Skeletal muscle tissue (tissue), 5 donors: ENCODE measurements at places on chromosomes 1 and 21. TPM values are rescaled to one million over a fixed set of nuclear protein-coding genes. Genes with fewer than 3 reads are reported as not detected.

Gene LCE1F
- not detected for total RNA-seq

Gene ATF6
- 14.6 TPM for total RNA-seq

Gene NEXN
- total RNA-seq: 24.5 TPM

Gene ASCL5
- total RNA-seq: not detected

Gene FOXD2
- under 0.01 TPM for total RNA-seq

Gene PARK7
- 261 TPM for total RNA-seq

Gene MXRA8
- total RNA-seq: 60.0 TPM

Gene CD1B
- not detected for total RNA-seq

Gene RAB42
- total RNA-seq: 5.7 TPM

Gene PRDM16
- total RNA-seq: 4.7 TPM

Gene CHIA
- total RNA-seq: not detected

Gene MAB21L3
- total RNA-seq: not detected

Gene LY9
- not detected for total RNA-seq

Gene AQP10
- not detected for total RNA-seq

Gene ANGPTL3
- total RNA-seq: not detected

Gene LRRC38
- 10.4 TPM for total RNA-seq

Gene ANGPTL7
- total RNA-seq: 5.2 TPM

Gene ALG6
- 43.3 TPM for total RNA-seq

Gene NECTIN4
- not detected for total RNA-seq

Gene PLCH2
- under 0.01 TPM for total RNA-seq

Gene SPOCD1
- not detected for total RNA-seq

Gene POU2F1
- 11.5 TPM for total RNA-seq

Gene COG2
- total RNA-seq: 40.2 TPM

Gene SHISA4
- 50.1 TPM for total RNA-seq

Gene GPATCH3
- total RNA-seq: 15.7 TPM

Gene FMN2
- 2.1 TPM for total RNA-seq

Gene SLC9C2
- total RNA-seq: under 0.01 TPM

Gene OR2T35
- total RNA-seq: not detected

Gene KRTAP21-2
- not detected for total RNA-seq

Gene MANEAL
- total RNA-seq: 2.1 TPM

Gene GBP1
- 14.6 TPM for total RNA-seq

Gene IL20
- not detected for total RNA-seq

Gene ELAVL4
- total RNA-seq: under 0.01 TPM

Gene PLEKHA6
- 1.0 TPM for total RNA-seq

Gene UBL4B
- not detected for total RNA-seq

Gene XCL1
- not detected for total RNA-seq

Gene PCAT6
- not detected for total RNA-seq

Gene SLC45A1
- total RNA-seq: under 0.01 TPM

Gene SPRR2B
- not detected for total RNA-seq

Gene OR2L5
- not detected for total RNA-seq

Gene KIF17
- 3.7 TPM for total RNA-seq

Gene IFNLR1
- total RNA-seq: not detected
